ENCODE measurements at places on chromosomes 3 and 15.
A peak's percentile ranks its signal among the peaks of the same experiment; 100 is the strongest.

GRCh38 chr3:158808697-158809096 is 6.8 kb downstream of the MFSD1 start:
- no peak for DNase-seq

GRCh38 chr15:77436822-77437221 is 16.1 kb downstream of the HMG20A start:
- DNase-seq, result no peak

DNA sequence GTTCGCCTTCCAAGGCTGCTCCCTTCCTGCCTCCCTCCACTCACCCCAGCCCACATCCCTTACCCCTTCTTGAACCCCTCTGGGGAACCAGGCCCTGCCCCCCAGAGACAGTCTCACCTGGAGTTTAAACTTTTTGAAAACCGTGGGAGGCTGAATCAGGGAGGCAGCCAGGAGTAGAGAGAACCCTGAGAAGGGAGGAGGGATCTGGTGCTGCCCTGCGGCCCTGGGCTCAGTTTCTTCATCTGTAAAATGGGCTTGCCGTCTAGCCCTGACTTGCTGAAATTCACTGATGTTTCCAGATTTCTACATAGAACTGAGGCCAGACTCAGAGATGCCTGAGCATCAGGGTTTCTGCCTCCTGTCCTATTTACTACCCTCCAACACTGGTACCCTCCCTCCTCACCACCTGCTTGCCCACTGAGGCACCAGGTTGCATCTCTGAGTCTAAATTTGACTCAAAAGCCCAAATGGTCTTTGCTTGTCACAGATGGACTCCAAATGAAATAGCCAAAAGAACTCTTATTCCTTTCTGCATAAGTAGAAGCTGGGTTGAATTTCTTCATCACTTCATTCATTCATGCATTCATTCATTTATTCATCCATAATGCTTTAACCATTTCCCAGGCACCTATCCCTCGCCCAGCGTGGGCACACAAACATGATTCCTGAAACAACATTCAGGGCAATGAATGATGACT is 11.9 kb upstream of the STRA6 start:
- DNase-seq, result no peak

DNA sequence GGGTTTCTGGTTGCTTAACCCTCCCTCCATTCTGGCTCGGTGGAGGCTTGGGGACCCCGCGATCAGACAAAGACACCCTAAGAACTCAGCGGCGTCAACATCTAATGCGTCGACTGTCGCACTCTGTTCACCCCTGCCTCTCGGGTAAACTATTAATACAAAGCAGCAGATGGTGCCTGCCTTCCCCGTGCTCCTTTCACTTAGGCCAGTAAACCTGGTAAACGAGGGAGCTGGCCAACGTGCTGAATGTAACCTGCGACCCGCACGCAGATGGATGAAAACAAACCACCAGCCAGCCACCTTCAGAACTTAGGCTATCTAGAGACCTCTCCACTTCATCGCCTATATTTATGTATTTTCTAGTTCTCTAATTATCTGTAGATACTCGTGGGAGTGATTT is 848 bp upstream of the CADPS start:
- no peak for DNase-seq

DNA sequence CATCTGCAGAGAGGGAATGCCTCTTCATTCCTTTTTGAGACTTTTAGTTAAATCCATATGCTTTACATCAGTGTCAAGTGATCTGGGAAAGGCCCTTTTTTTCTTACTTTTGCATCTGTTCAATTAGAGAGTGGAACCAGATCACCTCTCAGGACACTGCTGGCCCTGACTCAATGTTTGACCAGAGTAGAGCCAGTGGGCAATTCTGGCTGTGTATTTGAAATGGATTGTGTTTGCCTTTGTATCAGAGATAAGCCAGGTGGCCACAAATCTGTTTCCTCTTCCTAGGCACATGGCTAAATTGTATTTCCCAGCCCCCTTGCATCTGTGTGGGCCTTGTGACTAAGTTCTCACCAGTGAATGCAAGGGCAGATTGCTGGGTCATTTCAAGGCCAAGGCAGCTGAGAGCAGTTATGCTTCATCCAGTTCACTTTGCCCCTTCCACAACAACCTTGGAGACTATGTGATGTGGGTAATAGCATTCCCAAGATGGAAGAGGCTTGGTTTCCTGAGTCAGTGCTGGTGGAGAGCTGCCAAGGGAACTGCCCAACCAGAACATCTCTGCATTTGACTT is 75.6 kb upstream of the CACNA2D3 start:
- DNase-seq, result no peak

GRCh38 chr3:186807231-186807630 is 949 bp upstream of the RFC4 start:
- no peak for DNase-seq

DNA sequence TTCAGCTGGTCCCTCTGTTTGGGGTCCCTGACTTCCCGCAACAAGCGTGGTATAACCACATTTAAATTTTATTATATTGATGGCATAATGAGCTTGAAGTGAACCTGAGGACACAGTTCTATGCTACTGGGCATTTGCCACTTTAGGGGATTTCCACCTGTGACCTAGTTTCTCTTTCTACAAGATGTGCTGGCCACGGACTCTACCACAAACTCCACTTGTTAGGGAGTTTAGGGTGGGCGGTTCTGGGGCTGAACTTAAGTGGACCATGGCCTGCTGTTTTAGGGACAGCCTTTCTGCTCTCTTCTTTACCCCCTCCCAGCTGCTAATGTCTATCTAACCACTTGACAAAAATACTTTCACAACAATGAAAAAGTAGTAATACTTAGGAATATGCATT is 1199.1 kb downstream of the SI start:
- no peak for DNase-seq

- no peak for DNase-seq
Measured at GRCh38 chr3:135432402-135432801, 533.1 kb upstream of the PPP2R3A start.

GRCh38 chr3:174329321-174329720 is 529.8 kb upstream of the NAALADL2 start:
- no peak for DNase-seq

- peak; percentile 7 for DNase-seq
Measured at GRCh38 chr15:92158426-92158825, 235.3 kb upstream of the ST8SIA2 start.

DNA sequence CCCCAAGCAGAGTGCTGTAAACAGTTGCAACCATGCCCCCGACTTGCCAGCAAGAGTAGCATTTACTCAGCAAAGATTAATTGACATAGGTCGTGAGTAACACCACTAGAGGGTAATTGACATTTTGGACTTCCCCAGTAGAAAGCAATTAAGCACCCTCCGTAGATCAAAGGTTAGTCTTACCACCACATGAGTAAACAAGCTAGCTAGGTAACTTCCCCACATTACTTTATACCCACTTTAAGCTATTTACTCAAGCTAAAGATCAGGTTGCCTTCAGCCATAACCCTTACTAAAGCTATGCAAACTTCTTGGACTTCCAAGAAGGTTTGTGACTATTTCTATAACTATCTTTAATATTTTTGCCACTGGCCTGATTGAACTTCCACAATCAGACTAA is 1072.7 kb downstream of the OTOL1 start:
- DNase-seq, result no peak

DNA sequence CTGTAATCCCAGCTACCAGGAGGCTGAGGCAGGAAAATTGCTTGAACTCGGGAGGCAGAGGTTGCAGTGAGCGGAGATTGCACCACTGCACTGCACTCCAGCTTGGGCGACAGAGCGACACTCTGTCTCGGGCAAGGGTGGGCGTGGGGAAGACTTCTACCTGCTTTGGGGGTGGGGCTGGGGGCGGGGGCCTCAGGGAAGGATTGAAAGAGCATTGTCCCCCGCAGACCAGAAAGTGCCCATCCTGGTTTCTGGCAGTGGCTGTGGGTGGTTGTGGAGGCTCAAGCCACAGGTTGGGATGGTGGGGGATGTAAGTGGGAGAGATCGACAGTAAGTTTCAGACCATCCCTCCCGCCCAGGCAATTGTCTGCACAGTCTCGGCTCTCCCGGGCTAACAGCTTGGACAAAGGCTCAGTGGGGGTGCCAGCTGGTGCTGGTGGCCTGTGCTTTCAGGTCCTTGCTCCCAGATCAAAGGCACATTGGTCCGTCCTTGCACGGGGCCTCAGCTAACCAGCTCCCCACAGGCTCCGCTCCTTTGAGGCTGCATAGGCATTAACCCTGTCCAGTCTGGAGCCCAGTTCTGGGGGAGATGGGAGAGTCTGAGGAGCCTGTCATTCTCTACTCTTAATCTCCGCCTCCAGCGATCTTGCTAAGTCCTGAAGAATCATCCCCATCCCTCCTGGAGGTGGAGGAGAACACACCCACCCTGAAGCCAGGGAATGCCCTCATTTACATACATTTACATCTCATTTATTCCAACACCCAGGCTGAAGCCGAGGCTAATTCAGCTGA is 8.6 kb downstream of the SCN5A start:
- DNase-seq, result no peak

DNA sequence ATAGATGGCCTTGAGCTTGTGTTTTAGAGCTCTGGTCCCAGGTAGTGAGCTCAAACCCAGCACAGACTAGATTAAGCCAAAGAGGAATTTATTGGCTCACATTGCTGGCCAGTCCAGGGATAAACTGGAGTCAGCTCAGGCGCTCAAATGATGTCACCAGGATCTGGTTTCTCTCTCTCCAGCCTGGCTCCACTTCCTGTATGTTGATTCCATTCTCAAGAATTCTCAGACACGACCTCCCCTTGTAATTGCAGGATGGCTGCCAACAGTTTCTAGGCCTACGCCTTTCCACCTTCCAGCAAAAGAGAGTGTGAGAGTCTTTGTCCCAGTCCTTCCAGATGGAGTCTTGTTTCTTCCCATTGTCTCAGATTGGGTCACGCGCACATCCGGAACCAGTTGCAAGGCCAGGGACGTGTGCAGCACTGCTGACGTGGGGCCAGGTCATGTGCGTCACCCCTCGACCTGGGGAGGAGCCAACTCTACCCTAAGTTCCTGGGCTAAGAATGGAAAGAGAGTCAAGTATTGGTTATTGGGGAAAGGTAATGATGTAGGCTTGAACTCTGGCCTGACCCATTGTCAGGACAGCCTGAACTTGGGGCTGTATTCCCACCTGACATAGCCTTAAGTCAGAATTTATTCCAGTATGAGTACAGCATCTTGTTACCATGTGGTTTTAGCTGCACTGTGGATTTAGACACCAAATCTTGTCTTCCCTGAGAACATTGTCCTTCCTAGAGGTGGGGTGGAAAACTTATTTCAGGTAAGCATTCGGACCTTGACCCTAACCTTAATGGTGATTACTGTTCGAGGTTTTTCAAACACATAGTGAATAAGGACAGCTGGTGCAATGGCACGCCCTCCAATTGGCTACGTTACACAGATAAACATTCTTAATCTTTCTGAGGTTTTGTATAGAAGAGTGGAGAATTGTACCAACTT is 31.6 kb downstream of the CACNA1D start:
- no peak for DNase-seq

GRCh38 chr3:51391566-51392354 is 675 bp downstream of the RBM15B start:
- no peak for DNase-seq

DNA sequence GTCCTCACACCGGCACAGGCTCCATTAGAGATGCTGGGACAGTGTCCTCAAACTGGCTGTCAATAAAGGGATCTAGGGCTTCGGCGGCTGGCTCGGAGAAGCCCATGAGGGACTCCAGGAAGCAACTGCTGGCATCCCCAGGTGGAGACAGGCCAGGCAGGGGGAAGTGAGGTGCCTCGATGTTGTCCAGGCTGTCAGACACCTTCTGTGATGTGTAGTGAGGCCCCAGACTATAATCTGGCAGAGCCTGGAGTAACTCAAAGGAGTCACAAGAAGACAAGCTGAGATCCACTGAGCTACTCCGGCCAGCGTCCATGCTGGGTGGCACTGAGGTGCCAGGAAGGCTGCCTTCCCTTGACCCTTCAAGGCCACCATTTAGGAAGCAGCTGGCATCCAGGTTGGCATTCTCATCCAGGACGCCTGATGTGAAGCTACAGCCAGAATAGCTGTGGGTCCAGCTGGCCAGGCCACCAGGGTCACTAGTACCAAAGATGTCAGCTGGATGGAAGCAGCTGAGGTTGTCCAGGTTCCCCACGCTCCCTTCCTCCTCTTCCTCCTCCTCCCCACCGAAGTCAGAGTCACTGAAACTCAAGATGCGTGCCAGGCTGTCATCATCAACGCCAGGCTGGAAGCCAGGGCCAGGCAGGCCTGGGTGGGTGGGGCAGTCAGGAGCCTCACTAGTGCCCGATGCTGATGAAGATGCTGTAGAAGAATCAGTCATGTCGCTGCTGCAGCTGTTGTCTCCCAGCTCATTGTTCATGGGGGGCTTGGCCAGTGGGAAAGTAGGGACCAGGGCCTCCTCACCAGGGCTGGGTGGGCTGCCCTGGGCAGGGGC is 10.1 kb downstream of the CSRNP1 start:
- DNase-seq, result no peak

- no peak for DNase-seq
Measured at GRCh38 chr3:150462108-150462507, 54.0 kb downstream of the TSC22D2 start.

- DNase-seq, result no peak
Measured at GRCh38 chr3:8233938-8234337, 267.7 kb upstream of the LMCD1 start.

DNA sequence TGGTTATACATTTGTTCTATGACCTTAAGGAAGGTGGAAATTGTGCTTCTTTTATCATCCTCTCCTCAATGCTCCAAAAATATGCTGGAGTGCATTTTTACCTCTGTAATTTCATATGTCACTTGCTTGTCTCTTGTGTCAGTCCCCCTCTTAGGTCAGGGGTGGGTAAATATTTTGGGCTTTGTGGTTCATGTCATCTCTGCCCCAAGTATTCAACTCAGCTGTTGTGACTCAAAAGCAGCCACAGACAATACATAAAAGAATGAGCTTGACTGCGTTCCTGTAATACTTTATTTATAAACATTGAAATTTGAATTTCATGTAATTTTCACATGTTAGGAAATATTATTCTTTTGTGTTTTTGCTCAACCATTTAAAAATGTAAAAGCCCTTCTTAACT is 60.4 kb upstream of the SLC24A5 start:
- no peak for DNase-seq

DNA sequence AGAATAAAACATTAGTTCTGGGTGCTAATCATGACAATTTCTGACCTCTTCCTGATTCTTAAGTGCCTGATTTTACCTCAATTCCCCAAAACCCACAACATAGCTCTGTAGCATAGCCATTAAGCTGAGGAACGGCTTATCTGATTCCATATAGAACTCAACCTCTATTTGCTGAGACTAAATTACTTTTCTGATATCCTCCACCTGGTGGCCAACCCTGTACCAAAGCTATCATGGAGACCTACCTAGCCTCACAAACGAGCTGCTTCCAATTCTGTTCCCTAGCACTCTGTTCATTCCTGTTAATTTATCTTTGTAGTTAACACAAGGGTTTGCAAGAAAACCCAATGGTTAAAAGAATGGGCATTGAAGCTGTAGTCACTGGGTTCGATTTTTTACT is 245.2 kb downstream of the PLOD2 start:
- DNase-seq, result no peak

- DNase-seq, result no peak
Measured at GRCh38 chr3:56932866-56933265, 127.6 kb upstream of the SPATA12 start.

GRCh38 chr3:1442271-1442670 is 349.4 kb downstream of the CNTN6 start:
- DNase-seq, result no peak

GRCh38 chr3:136305879-136306278 is 55.7 kb downstream of the PCCB start:
- no peak for DNase-seq

- no peak for DNase-seq
Measured at GRCh38 chr3:9448643-9449042, 51.2 kb downstream of the SETD5 start.

GRCh38 chr15:83285979-83286553 is 1.6 kb upstream of the BNC1 start:
- DNase-seq, result no peak
